ENCODE measurements at places on chromosomes 7 and 10.

DNA sequence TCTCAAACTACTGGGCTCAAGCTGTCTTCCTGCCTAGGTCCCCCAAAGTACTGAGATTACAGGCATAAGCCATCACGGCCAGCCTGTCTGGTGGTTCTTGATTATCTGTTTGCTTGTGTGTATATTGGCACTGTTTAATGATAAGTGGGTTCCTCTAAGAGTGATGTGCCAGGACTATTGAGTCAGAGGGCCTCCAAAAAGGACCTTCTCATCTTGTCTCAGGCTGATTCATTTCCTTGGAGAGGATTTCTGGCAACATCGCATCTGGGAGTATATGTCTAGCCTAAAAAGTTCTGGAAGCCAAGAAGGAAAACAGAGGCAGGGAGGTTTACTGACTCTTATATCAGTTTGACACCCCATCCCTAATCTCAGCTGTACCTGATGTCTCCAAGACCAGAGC, 27.1 kb upstream of the AKAP9 start:
- no peak for DNase-seq

GRCh38 chr10:52313933-52314821, at the start of gene DKK1:
DKK1 (plus strand) TSS chr10:52314281; CDS start chr10:52314435, 154 bp downstream.
- DNase-seq = peak; percentile 72

- no peak for DNase-seq
These were observed 37.6 kb upstream of the MYO3A start for GRCh38 chr10:25896421-25896820.

DNA sequence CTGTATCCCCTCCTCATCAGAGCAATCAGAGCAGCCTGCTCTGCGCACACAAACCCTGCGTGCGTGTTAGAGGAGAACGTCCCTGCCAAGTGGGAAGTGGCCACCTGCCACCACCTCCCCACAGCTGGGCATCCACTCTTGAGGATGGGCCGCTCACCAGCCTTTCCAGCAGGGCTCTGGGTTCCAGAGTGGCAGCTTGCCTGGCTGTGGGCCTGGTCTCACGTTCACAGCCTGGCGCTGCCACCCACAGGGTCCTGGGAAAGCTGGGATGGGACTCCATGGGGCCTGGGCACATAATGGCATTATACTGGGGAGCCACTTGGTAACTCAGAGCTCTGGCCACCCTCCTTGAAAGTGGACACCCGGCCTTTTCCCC, 151.1 kb upstream of the PPP2R2D start:
- DNase-seq = peak; percentile 32

- DNase-seq = peak; percentile 58
These were observed at the start of gene CACNA2D1 for GRCh38 chr7:82443547-82444219. CACNA2D1 (minus strand) TSS chr7:82443777.

- DNase-seq = peak; percentile 25
These were observed 824 bp downstream of the RELN start for GRCh38 chr7:103988468-103989199.

All from right lobe of liver (tissue), 6 donors.